ENCODE measurements at places on chromosomes 1 and 21.

- DNase-seq = no peak
Observed at GRCh38 chr1:150544204-150544603, 5.0 kb upstream of the ADAMTSL4 start.

DNA sequence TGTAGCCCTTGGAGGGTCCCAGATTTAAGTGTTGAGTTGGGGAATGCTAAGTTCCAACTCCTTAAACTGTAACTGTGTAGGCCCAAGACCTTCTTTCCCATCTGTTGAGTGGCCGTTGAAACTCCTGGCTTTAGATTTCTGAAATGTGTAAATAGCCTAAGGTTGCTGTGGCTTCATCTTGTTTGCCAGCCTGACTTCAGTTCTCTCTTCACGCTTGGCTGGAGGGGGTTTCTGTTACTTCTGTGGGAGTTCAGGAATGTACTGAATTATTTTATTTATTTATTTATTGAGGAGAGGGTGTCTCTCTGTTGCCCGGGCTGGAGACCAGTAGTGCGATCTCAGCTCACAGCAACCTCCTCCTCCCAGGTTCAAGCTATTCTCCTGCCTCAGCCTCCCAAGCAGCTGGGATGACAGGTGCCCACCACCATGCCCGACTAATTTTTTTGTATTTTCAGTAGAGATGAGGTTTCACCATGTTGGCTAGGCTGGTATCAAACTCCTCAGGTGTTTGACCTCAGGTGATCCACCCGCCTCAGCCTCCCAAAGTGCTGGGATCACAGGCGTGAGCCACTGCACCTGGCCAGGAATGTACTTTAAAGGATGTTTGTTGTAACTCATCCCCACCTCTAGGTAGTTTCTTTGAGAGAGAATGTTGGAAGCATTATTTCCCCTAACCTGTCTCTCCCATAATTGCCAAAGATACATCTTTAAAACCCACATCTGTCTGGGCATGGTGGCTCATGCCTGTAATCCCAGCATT, 5.9 kb downstream of the TTC39A start:
- DNase-seq = no peak

- DNase-seq = no peak
Observed at GRCh38 chr1:55278378-55278777, 63.2 kb upstream of the USP24 start.

DNA sequence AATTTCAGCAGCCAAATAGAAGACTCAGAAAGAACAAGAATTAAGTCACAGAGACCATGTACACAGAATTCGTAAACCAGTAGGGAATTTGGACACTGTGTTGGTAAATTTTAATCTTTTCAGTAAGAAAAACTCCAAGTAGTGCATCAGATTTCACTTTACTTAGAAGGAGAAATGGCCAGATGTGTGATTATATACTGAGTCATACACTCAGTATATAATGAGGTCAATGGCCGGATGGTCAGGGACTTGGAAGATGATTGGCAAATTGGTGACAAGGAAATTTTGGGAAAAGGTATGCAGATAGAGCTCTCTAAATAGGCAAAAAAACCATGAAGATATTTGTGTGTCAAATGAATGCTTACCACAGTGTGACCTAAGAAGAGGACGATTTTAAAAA, 399.8 kb upstream of the LRRC7 start:
- DNase-seq = no peak

GRCh38 chr1:9080705-9081291, 11.4 kb upstream of the SLC2A5 start:
- DNase-seq = no peak

DNA sequence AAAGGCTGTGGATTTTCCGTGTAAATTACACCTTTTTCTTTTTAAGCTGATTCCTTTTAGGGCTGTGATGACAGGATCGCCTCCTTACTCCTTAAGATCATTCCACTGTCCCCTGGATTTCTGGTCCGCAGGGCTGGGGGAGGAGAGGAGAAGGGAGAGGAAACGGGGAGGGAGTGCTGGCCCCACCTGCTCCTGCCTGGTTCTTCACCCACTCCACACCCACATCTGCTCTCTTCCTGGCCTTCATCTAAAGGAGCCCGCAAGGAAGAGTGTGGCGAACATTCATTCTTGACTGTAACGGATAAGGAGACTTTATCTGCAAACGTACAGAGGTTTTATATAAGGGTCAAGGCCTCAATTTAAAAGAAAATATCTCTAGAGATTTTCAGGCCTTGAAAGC, 242.0 kb downstream of the RHOU start:
- no peak for DNase-seq

DNA sequence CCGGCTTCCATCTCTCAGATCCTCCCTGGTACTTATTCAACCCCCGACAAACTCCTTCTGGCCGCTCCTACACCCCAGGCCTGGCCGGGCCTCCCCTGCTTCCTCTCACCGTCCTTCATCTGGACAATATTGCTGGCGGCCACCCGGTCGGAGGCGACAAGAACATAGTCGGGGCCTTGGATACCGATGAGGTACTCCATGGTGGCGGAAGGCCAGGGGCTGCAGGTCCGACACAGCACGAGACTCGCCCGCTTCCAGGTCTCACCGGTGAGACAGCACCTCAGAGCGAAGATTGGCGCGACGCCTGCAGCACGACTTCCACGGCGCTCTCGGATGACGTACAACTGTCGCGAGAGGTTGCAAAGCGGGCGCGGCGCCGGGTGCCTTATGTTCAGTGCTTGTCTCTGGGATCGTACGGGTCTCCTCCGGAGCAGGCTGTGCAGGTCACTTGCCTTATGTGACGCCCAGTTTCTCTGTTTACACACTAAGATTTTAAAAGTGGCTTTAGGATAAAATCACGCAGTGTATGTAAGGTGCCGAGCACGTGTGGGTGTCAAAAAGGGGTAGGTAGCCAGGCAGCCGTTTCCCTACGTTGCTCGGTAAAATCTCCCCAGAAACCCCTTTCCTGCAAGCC, at the start of gene PSMB2:
Gene PSMB2 (minus strand): TSS at position 294 of the 634 bp plus-strand sequence. CDS start 94 bp downstream, at position 200.
- peak; percentile 98 for DNase-seq

- peak; percentile 4 for DNase-seq
Observed at GRCh38 chr1:36576118-36576517, 93.4 kb upstream of the CSF3R start.
